CD8-positive, alpha-beta memory T cell (primary cell): ENCODE measurements at places on chromosomes 16 and 17. TPM values are rescaled to one million over a fixed set of nuclear protein-coding genes. Genes with fewer than 3 reads are reported as not detected.

The SDR42E2 gene
- total RNA-seq = not detected

- no peaks in the 10 kb centered on the region for H3K27me3 ChIP-seq
- H3K36me3 ChIP-seq = peaks cover 4% of the 10 kb centered on the region
- H3K4me1 ChIP-seq = peaks cover 67% of the 10 kb centered on the region
- peak overlapping the region; percentile 24 for H3K4me3 ChIP-seq
- H3K27ac ChIP-seq = peak overlapping the region; percentile 41
Measured at GRCh38 chr17:39679521-39680192, 8.2 kb downstream of the PGAP3 start.

The AXIN2 gene
- 3.8 TPM for total RNA-seq

DNA sequence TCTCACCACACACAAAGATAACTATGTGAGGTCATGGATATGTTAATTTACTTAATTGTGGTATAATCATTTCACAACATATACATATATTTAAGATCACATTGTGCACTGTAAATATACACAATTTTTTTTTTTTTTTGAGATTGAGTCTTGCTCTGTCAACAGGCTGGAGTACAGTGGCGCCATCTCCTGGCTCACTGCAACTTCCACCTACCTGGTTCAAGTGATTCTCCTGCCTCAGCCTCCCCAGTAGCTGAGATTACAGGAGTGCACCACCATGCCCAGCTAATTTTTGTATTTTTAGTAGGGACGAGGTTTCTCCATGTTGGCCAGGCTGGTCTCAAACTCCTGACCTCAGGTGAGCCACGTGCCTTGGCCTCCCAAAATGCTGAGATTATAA, 11.5 kb upstream of the PRSS54 start:
- H3K36me3 ChIP-seq = no peaks in the 10 kb centered on the region
- H3K4me3 ChIP-seq = no peak overlapping the region
- peak; percentile 18 for DNase-seq
- H3K4me1 ChIP-seq = no peaks in the 10 kb centered on the region

The HEATR3 gene
- 25.5 TPM for total RNA-seq

GRCh38 chr16:4338712-4339299, 12.3 kb downstream of the PAM16 start:
- DNase-seq = no peak
- H3K36me3 ChIP-seq = no peaks in the 10 kb centered on the region
- H3K4me1 ChIP-seq = no peaks in the 10 kb centered on the region
- no peak overlapping the region for H3K4me3 ChIP-seq

- no peak for DNase-seq
- peaks cover 28% of the 10 kb centered on the region for H3K4me1 ChIP-seq
- H3K4me3 ChIP-seq = peak overlapping the region; percentile 90
- H3K36me3 ChIP-seq = no peaks in the 10 kb centered on the region
- H3K27me3 ChIP-seq = no peaks in the 10 kb centered on the region
Measured at GRCh38 chr17:44006272-44006597, 1.8 kb downstream of the NAGS start.

DNA sequence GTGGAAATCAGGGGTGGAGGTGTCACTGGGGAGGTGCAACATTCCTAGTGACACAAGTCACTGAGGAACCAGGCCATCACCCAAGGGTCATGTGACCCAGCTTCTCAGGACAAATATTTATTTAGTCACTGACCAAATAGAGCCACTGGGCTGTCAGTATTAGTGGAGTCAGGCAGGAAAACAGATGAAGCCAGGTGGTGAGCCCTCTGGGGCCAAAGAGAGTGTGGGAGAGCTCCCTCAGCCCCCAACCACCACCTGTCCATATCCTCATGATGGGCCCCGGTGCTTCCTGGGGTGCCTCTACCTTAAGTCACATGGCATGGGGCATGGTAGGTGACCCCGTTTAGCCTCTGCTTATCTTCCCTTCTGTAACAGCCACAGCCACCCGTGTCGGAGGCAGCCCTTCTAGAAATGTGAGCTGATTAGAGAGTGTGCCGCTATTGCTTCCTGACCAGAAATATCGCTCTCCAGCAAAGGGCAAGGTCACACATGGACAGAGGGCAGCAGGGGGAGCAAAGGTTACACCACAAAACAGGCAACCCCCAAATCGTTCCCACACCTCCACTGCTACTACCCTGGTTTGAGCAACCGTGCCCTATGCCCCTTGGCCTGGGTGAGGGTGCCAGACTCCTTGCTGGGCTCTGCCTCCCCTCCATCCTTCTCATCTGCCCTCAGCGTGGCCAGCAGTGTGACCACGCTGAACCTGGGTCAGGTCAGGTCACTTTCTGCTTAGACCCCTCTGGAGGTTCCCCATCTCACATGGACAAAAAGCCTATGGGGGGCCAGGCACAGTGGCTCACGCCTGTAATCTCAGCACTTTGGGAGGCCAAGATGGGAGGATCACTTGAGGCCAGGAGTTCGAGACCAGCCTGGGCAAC, 8.6 kb upstream of the AKTIP start:
- no peak overlapping the region for H3K27ac ChIP-seq
- H3K36me3 ChIP-seq = no peaks in the 10 kb centered on the region
- H3K4me3 ChIP-seq = no peak overlapping the region

DNA sequence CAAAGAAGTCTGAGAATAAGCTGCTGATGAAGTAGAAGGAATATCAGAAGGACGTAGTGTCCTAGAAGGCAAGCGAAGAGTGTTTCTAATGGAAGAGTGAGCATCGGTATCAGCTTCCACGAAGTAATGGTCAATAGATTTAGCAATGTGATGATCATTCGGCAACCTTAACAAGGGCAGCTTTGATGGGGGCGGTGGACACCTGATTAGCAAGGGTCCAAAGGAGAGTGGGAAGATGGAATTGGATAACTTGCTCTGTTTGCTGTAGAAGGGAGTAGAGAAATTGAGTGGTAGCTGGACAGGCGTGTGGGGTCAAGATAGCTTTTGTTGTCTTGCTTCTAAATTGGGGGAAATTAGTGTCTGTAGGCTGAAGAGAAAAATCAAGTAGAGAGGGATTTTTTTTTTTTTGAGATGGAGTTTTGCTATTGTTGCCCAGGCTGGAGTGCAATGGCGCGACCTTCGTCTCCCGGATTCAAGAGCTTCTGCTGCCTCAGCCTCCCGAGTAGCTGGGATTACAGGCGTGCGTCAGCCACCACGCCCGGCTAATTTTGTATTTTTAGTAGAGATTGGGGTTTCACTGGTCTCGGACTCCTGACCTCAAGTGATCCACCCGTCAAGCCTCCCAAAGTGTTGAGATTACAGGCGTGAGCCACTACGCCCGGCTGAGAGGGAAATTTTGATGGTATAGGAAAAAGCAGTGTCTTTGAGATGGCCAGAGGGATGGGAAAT, 13.9 kb upstream of the HES7 start:
- H3K4me1 ChIP-seq = peaks cover 22% of the 10 kb centered on the region
- DNase-seq = no peak
- H3K27me3 ChIP-seq = no peaks in the 10 kb centered on the region
- H3K4me3 ChIP-seq = peak overlapping the region; percentile 97

GRCh38 chr16:20372701-20373100, 20.2 kb upstream of the UMOD start:
- H3K36me3 ChIP-seq = no peaks in the 10 kb centered on the region
- no peaks in the 10 kb centered on the region for H3K4me1 ChIP-seq
- H3K27ac ChIP-seq = no peak overlapping the region

DNA sequence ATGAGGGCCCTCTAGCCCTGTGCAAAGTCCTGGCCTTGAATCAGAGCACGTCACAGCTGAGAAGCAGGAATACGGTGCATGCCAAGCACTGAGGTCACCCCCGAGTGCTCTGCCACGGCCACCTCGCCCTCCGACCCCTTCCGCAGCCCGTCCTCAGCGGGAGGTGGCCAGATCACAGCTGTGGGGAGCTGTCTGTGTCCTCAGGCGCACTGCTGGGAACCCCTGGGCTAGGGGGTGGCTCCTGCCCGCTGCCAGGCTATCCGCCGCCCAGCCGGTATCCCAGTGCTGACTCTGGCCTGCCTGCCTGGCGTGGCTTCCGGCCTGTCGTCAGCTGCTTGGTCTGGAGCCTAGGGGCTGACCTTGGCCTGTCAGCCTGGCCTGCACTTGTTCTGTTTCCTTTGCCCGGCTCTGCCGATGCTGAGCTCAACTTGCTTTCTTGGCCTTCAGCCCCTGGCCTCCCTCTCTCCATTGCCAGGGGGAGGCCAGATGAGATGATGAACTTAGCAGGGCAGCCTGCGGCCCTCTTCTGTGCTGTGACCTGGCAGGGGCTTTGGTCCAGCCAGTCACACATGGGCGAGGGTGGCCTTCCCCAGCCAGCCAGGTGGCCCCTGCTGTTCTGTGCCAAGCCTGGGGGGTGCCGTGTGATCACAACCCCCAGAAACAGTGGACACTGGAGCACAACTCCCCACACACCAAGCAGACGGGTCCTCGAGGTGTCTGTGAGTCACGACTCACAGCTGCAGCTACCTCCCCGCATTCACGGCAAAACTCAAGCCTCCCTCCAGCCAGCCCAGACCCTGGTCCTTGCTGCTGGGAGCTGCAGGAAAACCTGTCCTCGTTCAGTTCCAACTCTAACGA, 77.3 kb downstream of the ZDHHC7 start:
- peaks cover 4% of the 10 kb centered on the region for H3K4me1 ChIP-seq
- no peak overlapping the region for H3K4me3 ChIP-seq
- no peak overlapping the region for H3K27ac ChIP-seq
- H3K27me3 ChIP-seq = no peaks in the 10 kb centered on the region
- no peak for DNase-seq

The ITGB4 gene
- total RNA-seq = 1.8 TPM

DNA sequence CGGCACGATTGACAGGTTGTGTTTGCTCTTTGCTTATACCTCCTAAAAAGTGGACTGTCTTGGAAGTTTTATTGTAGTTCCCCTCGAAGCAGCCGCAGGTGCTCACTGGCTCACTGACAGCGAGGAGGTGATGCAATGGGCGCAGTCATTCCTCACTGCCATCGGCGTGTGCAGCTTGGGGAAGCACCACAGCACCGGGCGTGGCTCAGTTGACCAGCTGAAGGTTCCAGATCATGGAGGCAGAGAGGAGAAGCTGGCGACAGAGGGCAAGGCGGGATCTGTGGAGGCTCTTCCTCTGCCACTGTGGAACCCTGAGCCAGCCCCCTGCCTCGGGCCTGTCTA, 72.1 kb upstream of the TNRC6C start:
- H3K4me3 ChIP-seq = no peak overlapping the region
- H3K36me3 ChIP-seq = no peaks in the 10 kb centered on the region
- peaks cover 58% of the 10 kb centered on the region for H3K4me1 ChIP-seq
- no peaks in the 10 kb centered on the region for H3K27me3 ChIP-seq
- H3K27ac ChIP-seq = no peak overlapping the region
- DNase-seq = no peak

GRCh38 chr16:82655072-82655714, 28.4 kb downstream of the CDH13 start:
- no peak overlapping the region for H3K4me3 ChIP-seq
- peaks cover 95% of the 10 kb centered on the region for H3K4me1 ChIP-seq
- H3K36me3 ChIP-seq = no peaks in the 10 kb centered on the region
- peak overlapping the region; percentile 64 for H3K27ac ChIP-seq
- DNase-seq = peak; percentile 84
- H3K27me3 ChIP-seq = no peaks in the 10 kb centered on the region

- no peaks in the 10 kb centered on the region for H3K36me3 ChIP-seq
- no peaks in the 10 kb centered on the region for H3K4me1 ChIP-seq
- DNase-seq = no peak
- H3K27ac ChIP-seq = no peak overlapping the region
Measured at GRCh38 chr17:79914813-79915740, 75.8 kb upstream of the CBX4 start.

The SOST gene
- not detected for total RNA-seq

DNA sequence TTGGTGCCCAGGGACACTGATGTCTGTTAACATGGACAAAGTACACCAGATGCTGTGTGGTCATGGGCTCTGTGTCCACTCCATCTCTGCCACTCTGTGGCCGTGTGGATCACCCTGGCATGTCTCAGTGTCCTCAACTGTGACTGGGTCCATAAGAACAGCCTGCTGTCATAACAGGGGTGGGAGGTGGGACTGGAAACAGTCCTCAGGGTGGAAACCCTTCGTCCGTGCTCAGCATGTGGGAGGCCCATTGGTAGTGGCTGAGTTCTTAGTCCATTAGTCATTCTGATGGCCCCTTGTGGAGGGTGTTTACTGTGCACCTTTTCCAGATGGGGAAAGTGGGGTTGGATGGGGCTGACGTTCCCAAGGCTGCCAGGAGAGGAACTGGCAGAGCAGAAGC, 12.8 kb downstream of the FLYWCH2 start:
- no peaks in the 10 kb centered on the region for H3K27me3 ChIP-seq
- no peak overlapping the region for H3K4me3 ChIP-seq
- no peak overlapping the region for H3K27ac ChIP-seq
- no peaks in the 10 kb centered on the region for H3K36me3 ChIP-seq
- no peaks in the 10 kb centered on the region for H3K4me1 ChIP-seq
- no peak for DNase-seq

The TANGO6 gene
- 30.3 TPM for total RNA-seq

DNA sequence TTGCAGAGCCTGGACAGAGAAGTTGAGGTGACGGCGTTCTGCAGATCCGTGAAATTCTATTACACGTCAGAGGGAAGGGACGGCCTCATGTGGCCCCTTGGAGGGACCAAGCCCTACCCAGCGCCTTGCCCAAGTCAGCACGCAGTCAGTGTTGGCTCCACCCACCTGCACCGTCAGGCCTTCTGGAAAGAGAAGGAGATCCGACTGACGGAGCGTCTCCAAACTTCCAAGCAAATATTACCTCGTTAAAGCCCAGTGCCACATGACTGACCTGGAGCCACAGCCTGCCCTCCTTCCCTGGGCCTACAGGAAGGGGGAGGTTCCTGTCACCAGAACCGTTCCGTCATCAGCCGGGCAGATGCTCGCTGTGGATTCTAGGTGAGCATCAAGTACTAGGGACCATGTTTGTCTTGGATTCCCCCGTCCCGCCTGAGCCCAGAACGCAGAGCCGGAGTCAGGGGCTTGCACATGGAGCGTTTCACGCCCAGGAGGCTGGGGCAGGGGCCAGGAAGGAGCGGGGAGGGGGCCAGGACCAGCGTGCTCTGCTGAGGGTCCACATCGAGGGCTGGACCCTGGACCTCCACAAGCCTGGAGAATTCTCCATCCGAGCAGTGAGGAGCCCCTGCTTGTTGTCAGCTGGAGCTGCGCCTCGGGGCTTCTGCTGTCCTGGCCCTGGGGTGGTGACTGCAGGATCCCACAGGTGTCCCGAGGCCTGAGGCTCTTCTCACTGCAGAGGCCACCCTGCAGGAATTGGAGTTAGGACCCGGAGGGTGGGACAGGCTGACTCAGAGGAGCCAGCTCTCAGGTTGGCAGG, 22.6 kb upstream of the METRNL start:
- no peak overlapping the region for H3K27ac ChIP-seq
- DNase-seq = no peak
- H3K36me3 ChIP-seq = no peaks in the 10 kb centered on the region
- no peak overlapping the region for H3K4me3 ChIP-seq
- H3K4me1 ChIP-seq = peaks cover 22% of the 10 kb centered on the region

The FBXO39 gene
- total RNA-seq = not detected

The RANGRF gene
- 71.1 TPM for total RNA-seq

GRCh38 chr16:14186007-14186794, 115.1 kb downstream of the MRTFB start:
- peaks cover 11% of the 10 kb centered on the region for H3K4me1 ChIP-seq
- H3K27ac ChIP-seq = no peak overlapping the region
- H3K27me3 ChIP-seq = no peaks in the 10 kb centered on the region
- no peak overlapping the region for H3K4me3 ChIP-seq
